ENCODE measurements at places on chromosomes 7 and 10.

DNA sequence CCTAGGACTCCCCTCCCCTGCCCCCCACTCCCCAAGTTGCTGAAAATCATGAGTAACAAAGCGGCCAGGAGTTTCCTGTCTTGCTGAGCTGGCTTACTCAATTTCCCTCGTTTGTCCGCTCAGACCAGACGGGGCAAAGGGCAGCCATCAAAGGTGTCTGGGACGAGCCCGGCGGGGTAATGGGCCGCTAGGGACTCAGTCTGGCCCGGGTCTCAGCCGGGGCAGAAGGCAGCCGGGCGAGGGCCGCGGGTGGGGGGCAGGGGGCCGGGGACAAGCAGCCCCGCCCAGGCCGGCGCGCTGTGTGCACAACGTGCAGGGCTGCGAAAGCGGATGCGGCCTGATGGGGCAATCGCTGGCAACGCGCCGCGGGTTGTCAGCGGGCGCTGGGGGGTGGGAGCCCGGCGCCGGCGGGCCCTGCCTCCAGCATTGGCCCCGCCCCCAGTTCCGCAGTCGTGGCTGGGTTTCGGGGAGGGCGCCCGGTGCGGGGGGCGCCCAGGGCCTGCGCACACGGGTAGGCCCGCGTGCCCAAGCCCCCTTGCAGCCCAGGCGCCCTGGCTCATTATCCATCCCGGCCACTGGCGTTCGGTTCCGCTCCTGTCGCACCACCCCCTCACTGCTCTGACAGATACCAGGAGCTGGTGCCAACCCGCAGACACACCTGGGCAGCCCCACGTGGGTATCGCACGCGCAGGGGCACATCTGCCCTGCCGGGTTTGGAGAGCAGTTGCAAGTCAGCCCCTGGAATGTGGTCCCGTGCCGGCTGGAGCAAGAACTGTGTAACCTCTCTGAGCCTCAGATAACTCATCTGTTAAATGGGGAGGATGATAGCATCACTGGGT, 35.1 kb downstream of the DNAJB12 start:
- peak; percentile 94 for DNase-seq

DNA sequence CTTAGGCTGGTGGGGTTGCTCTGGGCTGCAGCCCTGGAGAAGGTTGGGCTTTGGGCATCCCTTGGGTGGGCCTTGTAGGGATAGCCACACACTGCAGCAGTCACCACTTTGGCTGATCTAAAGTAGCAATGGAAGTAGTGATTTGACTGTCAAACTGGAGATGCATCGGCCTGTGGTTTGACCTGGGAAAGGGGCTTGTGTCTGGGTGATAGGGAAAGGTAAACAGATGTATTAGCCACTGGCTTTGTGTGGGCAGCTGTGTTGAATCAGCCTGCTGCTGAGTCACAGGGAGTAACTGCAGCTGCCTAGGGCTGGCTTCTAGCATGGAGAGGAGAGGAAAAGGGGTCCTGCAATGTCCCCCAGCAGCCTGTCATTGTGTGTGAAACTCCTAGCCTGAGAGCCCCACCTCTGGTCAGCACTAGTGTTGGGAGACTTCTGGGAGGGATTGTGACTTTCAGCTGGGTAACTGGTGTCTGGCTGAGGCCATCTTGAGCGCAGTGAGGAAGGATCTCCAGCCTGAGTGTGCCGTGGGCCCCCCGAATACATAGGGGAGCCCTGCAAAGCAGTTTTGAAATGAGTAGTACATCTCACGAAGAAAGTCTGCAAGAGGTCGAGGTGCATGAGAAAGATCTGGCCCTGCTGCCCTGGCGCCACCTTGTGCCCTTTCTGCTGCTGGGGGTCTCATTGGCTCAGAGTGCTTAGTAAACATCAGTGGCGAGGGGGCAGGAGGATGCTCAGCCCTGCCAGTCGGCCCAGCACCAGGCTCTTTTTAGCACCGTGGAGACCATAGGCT, 117.3 kb downstream of the FANK1 start:
- DNase-seq = peak; percentile 54

DNA sequence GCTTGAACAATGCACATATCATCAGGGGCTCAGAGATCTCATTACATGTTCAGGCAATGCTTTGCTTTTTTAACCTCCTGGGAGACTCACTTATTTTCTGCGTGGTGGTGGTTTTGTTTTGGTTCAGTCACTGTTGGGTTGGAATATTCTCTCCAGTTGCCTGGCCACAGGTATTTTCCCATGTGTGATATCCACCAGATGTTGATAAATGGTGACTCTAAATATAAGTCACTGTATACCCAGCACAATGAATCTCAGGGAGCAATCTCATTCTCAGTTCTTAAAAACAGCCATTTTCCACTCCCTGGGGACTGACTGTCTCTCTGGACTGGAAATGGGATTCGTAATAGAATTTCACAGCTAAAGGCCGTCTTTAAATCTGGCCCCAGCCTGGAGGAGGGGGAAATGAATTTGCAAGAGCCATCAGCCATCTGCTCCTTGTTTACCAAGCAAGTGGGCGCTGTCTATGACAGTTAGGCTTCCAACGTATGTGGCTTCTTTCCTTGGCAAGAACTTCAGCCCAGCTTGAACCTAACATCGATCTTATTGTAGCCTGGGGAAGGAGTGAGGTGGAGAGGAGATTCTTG, 1106.2 kb downstream of the NRG3 start:
- no peak for DNase-seq

DNA sequence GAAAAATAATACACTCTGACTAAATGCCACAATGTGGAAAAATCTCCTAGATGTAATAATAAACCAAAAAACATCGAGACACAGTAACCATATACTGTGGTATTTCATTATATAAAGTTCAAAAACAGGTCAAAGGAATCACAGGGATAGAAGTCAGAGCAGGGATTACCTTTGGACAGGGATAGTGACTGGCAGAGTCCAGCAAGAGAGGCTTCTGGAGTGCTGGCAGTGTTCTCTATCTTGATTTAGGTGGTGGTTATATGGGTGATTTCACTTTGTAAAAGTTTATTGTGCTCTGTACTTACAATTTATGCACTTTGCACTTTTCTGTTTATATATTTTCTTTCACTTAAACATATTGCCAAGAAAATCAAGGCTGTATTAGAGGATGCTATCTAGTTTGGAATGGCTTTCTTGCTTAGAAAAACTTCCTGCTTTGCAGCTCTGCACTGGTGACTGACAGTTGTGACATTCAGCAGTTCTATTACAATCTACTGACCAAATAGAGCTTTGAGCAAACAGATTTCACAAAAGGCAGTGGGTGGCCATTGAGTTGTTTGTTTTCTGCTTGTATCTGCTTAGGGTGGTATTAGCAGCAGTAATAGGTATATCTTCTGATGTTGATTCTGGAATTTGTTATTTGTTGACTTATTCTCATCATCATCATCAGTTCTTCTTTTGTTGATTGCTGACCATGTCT, 263.6 kb upstream of the LRGUK start:
- DNase-seq = no peak

- no peak for DNase-seq
These were observed 42.2 kb upstream of the TUBB8 start for GRCh38 chr10:91313-91712.

- DNase-seq = no peak
These were observed 478.3 kb downstream of the TNS3 start for GRCh38 chr7:47103498-47104205.

DNA sequence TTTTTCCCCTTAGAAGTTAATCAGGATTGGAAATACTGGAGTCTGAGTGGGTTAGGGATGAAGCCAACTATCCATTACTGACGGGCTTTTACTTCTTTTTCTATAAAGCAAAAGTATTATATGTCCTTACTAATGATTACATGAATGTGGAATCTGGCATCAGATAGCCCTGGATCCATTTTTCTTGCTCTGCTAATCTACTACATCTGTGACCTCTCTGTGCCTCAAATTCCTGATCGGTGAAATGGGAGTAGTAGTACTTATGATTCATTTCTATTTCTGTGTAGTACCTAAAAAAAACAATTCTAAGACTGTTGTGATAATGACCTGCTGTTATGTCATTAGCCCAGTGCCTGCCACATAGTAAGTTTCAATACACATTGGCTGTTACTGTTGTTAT, 621.6 kb downstream of the SORCS3 start:
- no peak for DNase-seq

- DNase-seq = no peak
These were observed 111.1 kb downstream of the TNS3 start for GRCh38 chr7:47470567-47471357.

DNA sequence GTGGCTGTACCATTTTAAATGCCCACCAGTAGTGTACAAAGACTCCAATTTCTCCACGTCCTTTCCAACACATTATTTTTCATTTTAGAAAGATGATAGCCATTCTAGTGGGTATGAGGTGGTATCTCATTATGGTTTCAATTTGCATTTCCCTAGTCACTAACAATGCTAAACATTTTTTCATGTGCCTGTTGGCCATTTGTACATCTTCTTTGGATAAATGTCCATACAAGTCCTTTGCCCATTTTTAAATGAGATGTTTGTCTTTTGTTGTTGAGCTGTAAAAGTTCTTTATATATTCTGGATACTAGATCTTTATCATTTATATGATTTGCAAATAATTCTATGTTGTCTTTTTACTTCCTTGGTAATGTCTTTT, 18.9 kb upstream of the BPGM start:
- no peak for DNase-seq

DNA sequence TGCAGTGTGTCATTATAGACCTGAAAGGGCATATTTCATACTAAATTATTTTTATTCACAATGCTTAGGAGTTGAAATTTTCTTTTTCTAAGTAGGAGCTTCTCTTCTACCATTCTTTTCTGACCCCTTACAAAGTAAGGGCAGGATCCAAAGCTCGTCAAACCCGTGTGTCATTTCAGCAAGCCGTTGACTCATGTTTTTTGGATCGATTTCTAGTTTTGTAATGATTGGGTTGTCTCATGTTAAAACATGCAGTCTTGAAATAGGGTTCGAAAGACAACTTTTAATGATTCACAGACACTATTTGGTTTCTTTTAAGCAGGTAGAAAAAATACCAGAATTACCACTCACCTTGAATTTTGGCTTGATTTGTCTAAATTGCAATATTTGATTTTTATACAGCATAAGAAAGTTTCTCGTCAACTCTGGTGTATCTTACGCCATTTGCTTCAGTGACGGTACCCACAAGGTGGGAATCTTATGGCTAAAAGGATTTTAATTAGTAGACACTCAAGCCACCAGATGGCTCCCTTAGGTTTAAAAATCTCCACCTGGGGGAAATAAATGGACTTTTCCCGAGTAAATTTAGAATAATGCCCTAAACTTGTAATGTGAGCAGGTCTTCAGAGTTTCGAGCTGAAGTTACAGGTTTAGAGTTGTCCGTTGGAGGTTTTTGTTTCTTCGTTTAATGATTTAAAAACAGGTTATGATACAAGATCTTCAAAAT, 283.4 kb downstream of the CCDC3 start:
- DNase-seq = peak; percentile 48

DNA sequence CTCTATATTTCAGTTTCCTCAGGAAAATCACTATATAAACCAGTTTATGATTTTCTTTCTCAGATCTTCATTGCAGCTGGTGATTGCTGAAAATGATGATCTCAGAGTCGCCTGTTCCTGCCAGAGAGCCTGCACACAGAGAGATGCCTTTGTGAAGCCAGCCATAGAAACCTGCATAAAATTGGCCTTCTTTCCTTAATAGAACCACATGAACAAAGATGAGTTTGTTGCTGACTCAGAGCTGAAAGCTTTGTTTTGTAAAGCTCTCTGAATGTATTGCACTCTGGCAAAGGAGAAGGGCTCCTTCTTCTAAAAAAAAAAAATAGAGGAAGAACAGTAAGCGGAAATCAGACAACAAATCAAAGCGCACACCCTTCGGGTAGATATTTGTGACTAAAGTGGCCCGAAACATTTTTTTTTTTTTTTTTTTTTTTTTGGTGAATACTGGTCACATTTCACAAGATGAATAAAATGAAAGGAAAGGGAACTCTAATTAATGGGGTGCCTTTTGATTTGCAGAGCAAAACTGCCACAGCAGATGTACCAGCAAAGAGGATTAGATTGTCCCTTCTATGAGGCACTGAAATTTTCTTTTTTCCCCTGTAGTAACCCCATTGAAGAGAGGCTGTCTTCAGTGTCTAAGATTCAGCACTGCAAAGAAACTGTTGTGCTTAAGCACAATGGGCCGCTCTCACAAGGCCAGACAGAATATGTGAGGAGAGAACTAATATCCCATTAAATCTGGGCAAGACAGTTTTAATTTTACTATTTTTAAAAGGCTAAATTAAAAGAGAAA, 75.1 kb upstream of the PTPRZ1 start:
- DNase-seq = no peak

GRCh38 chr7:84009051-84009450, 185.5 kb downstream of the SEMA3A start:
- no peak for DNase-seq

DNA sequence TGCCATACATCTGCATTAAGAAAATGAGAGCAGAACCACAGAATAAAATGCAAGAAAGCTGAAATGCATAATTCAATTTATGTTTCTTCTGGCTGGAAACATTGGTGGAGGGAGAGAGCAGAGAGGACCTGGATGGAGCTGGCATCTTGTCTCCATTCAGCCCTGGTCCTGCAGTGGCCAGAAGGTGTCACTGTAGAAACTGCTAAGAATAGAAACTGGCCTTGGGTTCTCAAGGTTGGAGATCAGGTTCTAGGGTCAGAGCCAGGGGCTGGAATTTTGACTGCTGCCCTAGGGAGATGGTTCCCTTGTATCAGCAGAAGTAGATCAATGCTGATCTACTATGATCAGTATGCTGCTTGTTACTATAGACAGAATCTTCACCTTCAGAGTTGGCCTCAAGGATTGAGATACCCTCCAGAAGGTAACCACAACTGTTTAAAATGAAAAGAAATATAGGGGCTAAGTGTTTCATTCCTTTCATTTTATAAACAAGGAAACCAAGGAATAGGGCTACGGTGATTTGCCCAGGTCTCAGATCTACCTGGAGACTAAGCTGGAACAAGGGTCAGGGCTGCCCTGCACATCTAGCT, 13.1 kb downstream of the TAS2R41 start:
- DNase-seq = peak; percentile 16

- DNase-seq = no peak
These were observed 395.9 kb upstream of the PODXL start for GRCh38 chr7:131952365-131952764.

DNA sequence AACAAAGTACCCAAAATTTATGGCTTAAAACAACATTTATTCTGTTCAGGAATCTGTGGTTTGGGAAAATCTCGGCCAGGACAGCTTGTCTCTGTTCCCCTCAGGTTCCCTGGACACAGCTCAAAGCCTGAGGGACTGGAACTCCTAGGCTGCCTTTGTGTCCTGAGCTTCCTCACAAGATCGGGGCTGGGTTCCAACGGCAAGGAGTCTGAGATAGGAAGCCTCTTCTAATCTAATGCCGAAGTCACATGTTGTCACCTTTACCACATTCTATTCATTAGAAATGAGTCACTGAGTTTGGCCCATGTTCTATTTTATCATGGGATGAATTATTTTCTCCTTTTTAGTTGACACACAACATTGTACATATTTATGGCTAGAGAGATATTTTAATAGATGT, 80.5 kb downstream of the ANKRD26 start:
- no peak for DNase-seq

GRCh38 chr10:11795101-11795920, 27.8 kb upstream of the PROSER2 start:
- no peak for DNase-seq

- DNase-seq = no peak
These were observed 110.3 kb downstream of the RNF133 start for GRCh38 chr7:122588621-122589020.

GRCh38 chr7:43590862-43591557, 8.1 kb downstream of the STK17A start:
- DNase-seq = peak; percentile 77

- DNase-seq = no peak
These were observed 37.1 kb upstream of the BICC1 start for GRCh38 chr10:58475322-58476277.

GRCh38 chr7:77321300-77321699, 94.8 kb downstream of the GSAP start:
- no peak for DNase-seq

GRCh38 chr10:128187788-128188185, 61.6 kb upstream of the MKI67 start:
- DNase-seq = no peak

Data from activated CD4-positive, alpha-beta T cell treated with anti-CD3 and anti-CD28 coated beads, Interleukin-2, Interleukin-6, amounts not matched to agents 100 ng/mL and 50 ng/mL, durations not matched to agents 16 hours and 8 hours (primary cell).